ENCODE measurements at places on chromosomes 7 and 10. TPM values are rescaled to one million over a fixed set of nuclear protein-coding genes. Genes with fewer than 3 reads are reported as not detected.

DNA sequence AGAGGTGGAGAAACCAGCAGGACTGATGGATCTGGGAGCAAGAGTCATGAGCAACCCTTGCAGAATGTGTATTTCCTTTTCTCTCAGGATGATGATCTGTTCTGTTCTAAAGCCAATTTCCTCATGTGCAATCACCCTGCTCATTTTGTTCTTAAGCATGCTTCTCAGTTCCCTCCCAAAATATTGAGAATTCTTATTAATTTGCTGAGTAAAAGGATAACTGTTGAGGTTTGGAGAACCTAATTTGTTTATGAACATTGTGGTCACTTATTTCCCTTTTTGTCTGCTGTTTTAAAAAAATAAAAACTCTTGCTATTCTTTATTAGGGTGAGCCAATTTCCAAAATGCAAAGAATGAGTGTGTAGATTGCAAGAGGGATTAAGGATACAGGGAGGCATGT lies 106.8 kb downstream of the APBB1IP start:
- peaks cover 2% of the 10 kb centered on the region for H3K4me1 ChIP-seq
- H3K27me3 ChIP-seq = no peaks in the 10 kb centered on the region
- no peak overlapping the region for H3K27ac ChIP-seq
- DNase-seq = no peak

DNA sequence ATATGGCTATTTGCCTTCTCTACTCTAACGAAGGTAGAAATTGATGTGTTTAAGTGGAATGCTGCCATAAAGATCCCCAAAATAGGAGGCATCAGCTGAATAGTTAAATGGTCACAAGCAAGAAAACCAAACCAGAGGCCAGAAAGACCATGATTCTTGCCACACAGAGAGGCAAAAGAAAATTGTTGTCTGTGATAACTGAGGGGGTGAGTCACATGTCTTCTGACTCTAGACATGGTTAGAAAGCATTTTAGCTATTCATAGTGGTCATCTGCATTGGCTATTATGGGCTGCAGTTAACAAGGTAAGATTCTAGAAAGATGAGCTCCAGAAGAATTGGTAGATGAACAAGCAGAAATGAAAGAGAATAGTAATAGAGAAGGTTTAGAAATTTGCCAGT lies 361.4 kb upstream of the NPSR1 start:
- H3K4me3 ChIP-seq = no peak overlapping the region
- no peaks in the 10 kb centered on the region for H3K36me3 ChIP-seq
- no peaks in the 10 kb centered on the region for H3K27me3 ChIP-seq
- H3K4me1 ChIP-seq = no peaks in the 10 kb centered on the region

DNA sequence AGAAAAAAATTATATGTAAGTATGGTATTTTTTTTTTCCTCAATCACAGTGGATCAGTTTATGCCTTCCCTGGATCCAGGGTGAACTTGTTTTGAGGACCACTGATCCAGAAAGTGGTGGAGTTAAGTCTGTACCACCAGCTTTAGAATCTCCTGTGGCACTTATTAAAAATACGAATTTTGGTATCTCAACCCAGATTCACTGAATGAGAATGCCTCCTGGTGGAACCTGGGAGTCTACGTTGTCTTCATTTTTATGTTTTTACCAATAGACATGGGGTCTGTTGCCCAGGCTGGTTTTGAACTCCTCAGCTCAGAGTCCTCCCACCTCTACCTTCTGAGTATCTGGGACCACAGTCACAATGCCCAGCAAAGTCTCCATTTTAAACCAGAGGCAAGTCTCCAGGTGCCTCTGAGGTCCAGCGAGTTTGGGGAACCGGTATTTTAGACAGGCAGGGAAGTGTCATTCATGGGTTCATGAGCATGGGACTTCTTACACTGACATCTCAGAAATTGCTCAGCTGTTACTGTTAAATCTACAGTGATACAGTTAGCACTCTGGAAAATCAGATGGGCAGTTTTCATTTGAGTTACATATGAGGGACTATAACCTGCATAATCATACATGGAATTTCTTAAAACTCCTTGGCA lies 200.9 kb downstream of the AUTS2 start:
- no peak overlapping the region for H3K4me3 ChIP-seq
- H3K27me3 ChIP-seq = no peaks in the 10 kb centered on the region

DNA sequence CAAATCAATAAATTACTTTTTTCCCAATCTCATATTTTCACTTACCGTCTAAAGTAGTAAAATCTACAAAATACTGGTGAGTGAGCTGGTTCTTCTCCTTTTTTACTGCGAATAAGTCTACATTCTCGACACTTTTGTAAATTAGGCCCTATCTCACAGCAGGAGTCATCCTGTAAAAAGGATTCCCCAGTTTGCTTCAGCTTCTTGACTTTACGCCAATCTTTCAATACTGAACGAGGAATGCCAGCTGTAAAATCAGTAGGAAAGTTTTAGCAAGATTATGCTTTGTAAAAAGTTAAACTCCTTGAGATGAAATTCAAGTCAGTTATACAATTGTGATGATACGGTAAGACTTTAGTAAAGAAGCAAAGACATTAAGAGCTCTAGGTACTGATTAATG lies 67.3 kb downstream of the NRBF2 start:
- no peak for DNase-seq
- H3K36me3 ChIP-seq = peaks cover 25% of the 10 kb centered on the region
- H3K4me3 ChIP-seq = no peak overlapping the region
- H3K4me1 ChIP-seq = no peaks in the 10 kb centered on the region
- no peak overlapping the region for H3K27ac ChIP-seq

GRCh38 chr7:158534598-158534997 lies 53.0 kb downstream of the PTPRN2 start:
- no peak overlapping the region for H3K27ac ChIP-seq
- no peak for DNase-seq
- no peak overlapping the region for H3K4me3 ChIP-seq
- H3K4me1 ChIP-seq = no peaks in the 10 kb centered on the region

GRCh38 chr10:14581553-14582321 lies 193.0 kb downstream of the FAM107B start:
- DNase-seq = no peak
- H3K4me1 ChIP-seq = peaks cover 5% of the 10 kb centered on the region
- no peak overlapping the region for H3K4me3 ChIP-seq
- H3K27ac ChIP-seq = no peak overlapping the region
- no peaks in the 10 kb centered on the region for H3K36me3 ChIP-seq

GRCh38 chr10:73920089-73920488 lies 9.2 kb downstream of the PLAU start:
- H3K27ac ChIP-seq = peak overlapping the region; percentile 86
- no peaks in the 10 kb centered on the region for H3K27me3 ChIP-seq
- H3K36me3 ChIP-seq = peaks cover 10% of the 10 kb centered on the region
- peaks cover 47% of the 10 kb centered on the region for H3K4me1 ChIP-seq
- no peak overlapping the region for H3K4me3 ChIP-seq
- DNase-seq = no peak

GRCh38 chr7:85972504-85973141 lies 671.1 kb upstream of the GRM3 start:
- no peaks in the 10 kb centered on the region for H3K4me1 ChIP-seq
- DNase-seq = no peak
- H3K27me3 ChIP-seq = no peaks in the 10 kb centered on the region
- no peak overlapping the region for H3K27ac ChIP-seq
- no peaks in the 10 kb centered on the region for H3K36me3 ChIP-seq
- no peak overlapping the region for H3K4me3 ChIP-seq

DNA sequence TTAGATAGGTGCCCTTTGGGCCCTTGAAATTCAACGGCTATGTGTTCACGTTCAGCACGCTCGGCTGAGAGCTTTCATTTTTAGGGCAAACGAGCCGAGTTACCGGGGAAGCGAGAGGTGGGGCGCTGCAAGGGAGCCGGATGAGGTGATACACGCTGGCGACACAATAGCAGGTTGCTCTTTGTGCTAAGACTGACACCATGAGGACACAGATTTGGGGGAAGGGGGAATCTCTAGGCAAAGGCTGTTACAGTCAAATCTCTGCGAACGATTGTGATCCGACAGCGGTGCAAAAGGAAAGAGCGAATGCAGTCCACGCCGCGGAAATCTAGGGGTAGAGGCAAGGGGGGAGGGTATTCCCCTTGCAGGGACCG lies 667 bp downstream of the KLLN start:
- peaks cover 22% of the 10 kb centered on the region for H3K4me1 ChIP-seq
- peak overlapping the region; percentile 97 for H3K27ac ChIP-seq
- no peak for DNase-seq
- no peaks in the 10 kb centered on the region for H3K36me3 ChIP-seq
- peak overlapping the region; percentile 90 for H3K4me3 ChIP-seq

DNA sequence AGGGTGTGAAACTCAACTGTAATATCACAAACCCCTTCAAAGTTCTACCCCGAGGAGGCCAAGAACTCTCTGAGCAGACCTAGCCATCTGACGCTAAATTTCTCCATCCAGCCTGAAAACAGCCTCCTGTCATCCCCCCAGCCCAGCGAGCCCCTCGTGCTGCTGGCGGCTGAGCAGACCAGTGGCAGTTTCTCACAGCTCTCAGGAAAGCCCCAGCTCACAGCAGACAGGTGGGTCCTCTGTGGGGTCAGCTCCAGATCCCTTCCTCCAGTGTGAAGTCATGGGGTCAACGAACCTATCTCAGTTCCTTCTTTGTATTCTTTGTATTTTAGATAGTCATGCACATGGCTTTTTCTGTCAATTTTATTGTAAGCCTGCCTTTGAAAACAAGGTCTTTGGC lies 7.8 kb downstream of the GARIN1A start:
- no peaks in the 10 kb centered on the region for H3K36me3 ChIP-seq
- H3K4me3 ChIP-seq = no peak overlapping the region
- no peaks in the 10 kb centered on the region for H3K4me1 ChIP-seq
- no peak for DNase-seq
- H3K27me3 ChIP-seq = no peaks in the 10 kb centered on the region

DNA sequence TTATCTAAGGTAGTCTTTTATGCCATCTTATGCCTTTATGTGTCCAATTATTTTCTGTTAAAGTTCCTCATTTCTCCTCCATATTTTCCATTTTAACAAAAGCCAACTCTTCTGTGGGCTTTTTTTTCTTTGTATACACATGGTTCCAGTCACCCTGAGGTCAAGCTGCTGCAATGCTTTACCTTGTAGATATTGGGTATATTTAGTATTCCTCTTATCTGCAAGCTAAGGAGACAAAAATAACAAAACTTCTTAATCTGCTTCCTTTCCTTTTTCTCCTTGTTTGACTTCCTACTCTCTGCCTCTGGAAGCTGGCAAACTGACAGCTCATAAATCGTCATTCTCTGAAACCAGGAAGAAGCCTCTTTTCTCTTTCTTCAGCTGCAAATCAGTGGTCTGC lies 885.0 kb upstream of the LRRN3 start:
- no peaks in the 10 kb centered on the region for H3K4me1 ChIP-seq
- no peak for DNase-seq
- H3K27me3 ChIP-seq = no peaks in the 10 kb centered on the region
- H3K27ac ChIP-seq = no peak overlapping the region
- H3K4me3 ChIP-seq = no peak overlapping the region

- peak overlapping the region; percentile 79 for H3K27ac ChIP-seq
- no peak for DNase-seq
- H3K4me3 ChIP-seq = no peak overlapping the region
- no peaks in the 10 kb centered on the region for H3K36me3 ChIP-seq
Observed at GRCh38 chr10:26486304-26486703, 48.2 kb downstream of the APBB1IP start.

DNA sequence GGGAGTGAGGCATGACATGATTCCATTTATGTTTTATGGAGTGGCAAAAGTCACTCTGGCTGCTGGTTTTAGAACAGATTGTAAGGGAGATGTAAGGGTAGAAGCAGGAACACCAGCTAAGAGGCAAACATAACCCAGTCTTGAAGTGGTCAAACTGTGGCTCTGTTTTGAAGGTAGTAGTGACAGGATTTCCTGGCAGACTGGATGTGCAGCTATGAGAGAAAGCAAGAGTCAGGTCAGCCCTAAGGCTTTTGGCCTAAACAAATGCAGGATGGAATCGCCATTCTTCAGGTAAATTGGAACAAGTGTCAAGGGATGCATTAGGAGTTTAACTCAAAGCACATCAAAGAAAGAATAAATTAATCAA lies 175.3 kb upstream of the AGR3 start:
- no peaks in the 10 kb centered on the region for H3K36me3 ChIP-seq
- no peak overlapping the region for H3K4me3 ChIP-seq
- no peak overlapping the region for H3K27ac ChIP-seq

- no peaks in the 10 kb centered on the region for H3K27me3 ChIP-seq
- no peaks in the 10 kb centered on the region for H3K36me3 ChIP-seq
- peaks cover 53% of the 10 kb centered on the region for H3K4me1 ChIP-seq
- H3K27ac ChIP-seq = peak overlapping the region; percentile 59
- DNase-seq = no peak
Observed at GRCh38 chr10:74851831-74852230, 25.4 kb downstream of the KAT6B start.

DNA sequence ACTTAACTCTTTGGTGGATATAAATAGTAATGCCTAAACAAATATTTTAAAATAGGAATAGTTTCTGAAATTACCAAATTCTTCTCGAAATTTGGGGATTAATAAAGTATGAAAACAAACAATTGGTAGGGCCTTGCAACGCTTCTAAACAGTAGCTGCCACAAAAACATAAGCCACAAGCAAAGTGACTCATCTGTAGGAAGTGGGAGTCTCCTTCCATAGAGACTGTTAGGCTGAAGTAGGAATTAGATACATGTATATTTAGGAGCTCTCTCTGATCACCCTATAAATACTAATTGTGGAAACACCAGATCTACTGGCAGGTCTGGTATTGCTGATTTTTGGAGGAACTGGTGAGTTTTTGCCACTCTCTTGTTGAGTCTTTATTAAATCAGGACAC lies 5.7 kb upstream of the LMOD2 start:
- H3K36me3 ChIP-seq = no peaks in the 10 kb centered on the region
- no peak for DNase-seq
- H3K27ac ChIP-seq = no peak overlapping the region
- H3K4me3 ChIP-seq = no peak overlapping the region
- H3K27me3 ChIP-seq = no peaks in the 10 kb centered on the region
- H3K4me1 ChIP-seq = peaks cover 2% of the 10 kb centered on the region

DNA sequence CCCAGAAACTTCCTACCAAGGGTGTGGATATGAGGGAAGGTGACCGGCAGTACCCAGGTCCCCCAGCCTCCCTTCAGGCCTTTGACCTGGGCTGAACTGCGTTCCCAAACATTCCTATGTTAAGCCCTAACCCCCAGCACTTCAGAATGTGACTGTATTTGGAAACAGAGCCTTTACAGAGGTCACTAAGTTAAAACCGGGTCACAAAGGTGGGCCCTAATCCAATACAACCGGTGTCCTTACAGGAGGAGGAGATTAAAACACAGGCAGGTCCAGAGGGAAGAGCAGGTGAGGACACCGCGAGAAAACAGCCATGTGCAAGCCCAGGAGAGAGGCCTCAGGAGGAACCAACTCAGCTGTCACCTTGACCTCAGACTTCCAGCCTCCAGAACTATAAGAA lies 28.0 kb downstream of the GRB10 start:
- no peak for DNase-seq
- no peaks in the 10 kb centered on the region for H3K27me3 ChIP-seq
- no peaks in the 10 kb centered on the region for H3K4me1 ChIP-seq
- H3K4me3 ChIP-seq = no peak overlapping the region
- no peak overlapping the region for H3K27ac ChIP-seq
- no peaks in the 10 kb centered on the region for H3K36me3 ChIP-seq

CPED1 gene
- 3.5 TPM for total RNA-seq

FAM25A gene
- total RNA-seq = 593 TPM

VCL gene
- 54.8 TPM for total RNA-seq

Measured in suprapubic skin (tissue), 4 donors.